ENCODE measurements at places on chromosomes 5 and 9.

DNA sequence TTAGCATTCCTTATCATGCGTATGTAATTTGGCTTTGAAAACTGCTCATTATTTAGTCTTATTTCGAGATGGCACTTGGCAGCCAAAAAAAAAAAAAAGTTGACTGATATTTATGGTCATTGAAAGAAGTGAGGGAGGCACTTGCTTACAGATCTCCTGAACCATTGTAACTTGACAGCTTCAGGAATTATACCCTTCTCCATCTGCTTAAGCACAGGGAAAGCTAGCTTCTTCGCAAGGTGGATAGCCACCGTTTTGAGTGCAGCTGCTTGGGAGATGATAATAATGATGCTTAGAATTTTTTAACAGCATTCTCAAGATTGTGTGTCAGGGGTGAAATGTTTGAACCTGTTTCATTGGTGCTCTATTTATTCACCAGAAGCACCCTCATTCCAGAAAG is 116.1 kb downstream of the GIN1 start:
- H3K4me1 ChIP-seq = no peaks in the 10 kb centered on the region
- H3K27ac ChIP-seq = no peak overlapping the region
- no peak overlapping the region for H3K4me3 ChIP-seq
- no peaks in the 10 kb centered on the region for H3K27me3 ChIP-seq
- H3K36me3 ChIP-seq = peaks cover 32% of the 10 kb centered on the region
- DNase-seq = no peak

GRCh38 chr5:67875601-67876000 is 340.0 kb upstream of the PIK3R1 start:
- no peak for DNase-seq
- H3K27ac ChIP-seq = no peak overlapping the region
- H3K4me3 ChIP-seq = no peak overlapping the region
- no peaks in the 10 kb centered on the region for H3K27me3 ChIP-seq
- H3K36me3 ChIP-seq = no peaks in the 10 kb centered on the region

GRCh38 chr9:128429513-128430086 is 8.9 kb downstream of the CERCAM start:
- no peaks in the 10 kb centered on the region for H3K4me1 ChIP-seq
- no peaks in the 10 kb centered on the region for H3K27me3 ChIP-seq
- H3K27ac ChIP-seq = no peak overlapping the region

GRCh38 chr9:102922526-102922925 is 72.6 kb upstream of the CYLC2 start:
- no peaks in the 10 kb centered on the region for H3K36me3 ChIP-seq
- no peaks in the 10 kb centered on the region for H3K27me3 ChIP-seq
- DNase-seq = no peak
- no peaks in the 10 kb centered on the region for H3K4me1 ChIP-seq
- no peak overlapping the region for H3K4me3 ChIP-seq
- H3K27ac ChIP-seq = no peak overlapping the region

GRCh38 chr5:40514976-40515375 is 164.7 kb upstream of the PTGER4 start:
- H3K27me3 ChIP-seq = no peaks in the 10 kb centered on the region
- no peaks in the 10 kb centered on the region for H3K36me3 ChIP-seq
- no peak for DNase-seq
- H3K27ac ChIP-seq = no peak overlapping the region
- no peak overlapping the region for H3K4me3 ChIP-seq
- no peaks in the 10 kb centered on the region for H3K4me1 ChIP-seq
